Cerebellar nuclear complex (tissue), 1 donor: ENCODE measurements at places on chromosomes 11 and 22.

- no peak for DNase-seq
Observed at GRCh38 chr11:72129381-72129780, 6.1 kb upstream of the FOLR3 start.

DNA sequence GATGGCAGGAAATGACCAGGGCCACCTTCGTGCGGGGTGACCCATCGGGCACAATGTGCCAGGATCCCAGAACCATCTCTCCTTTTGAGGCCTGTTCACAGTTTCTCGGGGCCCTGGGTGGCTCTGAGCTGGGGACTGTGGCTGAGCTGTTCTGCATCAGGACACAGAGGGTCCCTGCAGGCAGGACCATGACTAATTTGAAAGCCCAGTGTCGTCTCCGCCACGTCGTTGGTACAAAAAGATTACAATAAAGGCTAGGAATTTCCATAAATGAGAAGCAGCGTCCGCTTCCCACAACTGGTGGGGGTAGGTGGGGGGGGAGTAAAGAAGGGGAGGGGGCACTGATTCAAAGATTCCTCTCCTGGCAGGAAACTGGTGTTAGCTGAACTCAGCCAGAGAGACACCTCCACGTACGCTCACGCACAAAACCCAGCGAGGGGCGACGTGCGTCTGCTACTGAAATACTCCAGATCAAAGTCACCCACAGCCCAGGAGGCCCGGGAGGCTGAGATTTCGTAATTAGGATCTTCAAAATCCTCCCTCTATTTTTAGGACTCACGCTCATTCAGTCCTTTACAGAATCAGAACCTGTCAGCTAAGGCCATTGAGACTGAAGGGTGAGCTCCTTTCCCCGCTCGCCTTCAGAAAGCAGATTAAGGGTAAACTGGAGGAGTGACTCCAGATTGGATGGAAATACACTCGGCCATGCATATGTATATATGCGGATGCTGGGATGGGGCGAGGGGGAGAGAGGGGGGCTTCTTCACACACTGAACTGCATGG is 11.0 kb downstream of the MN1 start:
- DNase-seq = no peak

DNA sequence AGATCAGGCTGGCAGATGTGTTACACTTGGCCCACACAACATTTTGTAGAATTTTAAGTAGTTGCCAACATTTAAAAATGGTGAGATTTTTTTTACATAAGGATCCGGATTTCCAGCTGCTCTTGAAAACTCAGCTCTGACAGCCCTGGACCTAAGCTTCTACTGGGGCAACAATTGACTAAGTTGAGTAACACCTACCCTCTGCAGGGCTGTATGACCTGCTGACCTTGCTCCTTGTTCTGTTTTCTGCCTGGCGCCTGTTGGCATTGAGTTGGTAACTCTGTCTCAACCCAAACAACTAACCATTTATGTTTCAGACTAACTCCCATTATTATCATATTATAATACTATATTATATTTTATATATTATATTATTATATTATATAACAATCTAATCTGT is 21.1 kb upstream of the LRRC55 start:
- no peak for DNase-seq

GRCh38 chr22:44183287-44183588 is 2.5 kb downstream of the PARVG start:
- DNase-seq = no peak

DNA sequence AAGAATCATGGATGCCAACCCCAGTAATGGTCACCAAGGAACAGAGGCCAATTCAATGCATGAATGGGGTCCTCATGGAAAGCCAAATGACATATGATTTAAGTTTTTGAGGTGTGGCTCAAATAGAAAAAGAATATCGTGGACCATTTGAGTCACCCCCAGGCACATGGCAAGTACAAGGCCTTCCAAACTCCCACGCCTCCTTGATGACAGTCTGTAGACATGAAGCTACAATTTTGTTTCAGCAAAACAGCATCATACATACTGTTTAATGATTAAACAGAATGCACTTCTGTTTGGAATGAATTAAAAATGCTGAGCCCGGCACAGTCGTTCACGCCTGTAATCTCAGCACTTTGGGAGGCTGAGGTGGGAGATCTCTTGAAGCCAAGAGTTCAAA is 7.4 kb downstream of the FADD start:
- DNase-seq = no peak

DNA sequence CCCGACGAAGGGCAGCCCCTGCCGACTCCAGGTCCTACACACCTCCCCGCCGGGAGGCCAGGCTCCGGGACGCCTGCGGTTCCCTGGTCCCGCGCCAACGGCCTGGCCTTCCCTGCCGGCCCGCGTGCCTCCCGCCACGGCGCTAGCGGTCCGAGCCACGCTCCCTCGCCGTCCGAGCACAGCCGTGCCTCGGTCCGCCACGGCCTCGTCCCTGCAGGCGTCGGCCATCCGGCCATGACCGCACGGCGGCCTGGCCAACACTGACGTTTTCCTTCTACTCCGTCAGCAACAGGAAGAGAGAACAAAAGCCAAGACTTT is 532 bp downstream of the EIF4G2 start:
- no peak for DNase-seq

- no peak for DNase-seq
Observed at GRCh38 chr11:14190992-14191778, 167.8 kb downstream of the RRAS2 start.
